ENCODE measurements at places on chromosomes 4 and X.
A peak's percentile ranks its signal among the peaks of the same experiment; 100 is the strongest.

DNA sequence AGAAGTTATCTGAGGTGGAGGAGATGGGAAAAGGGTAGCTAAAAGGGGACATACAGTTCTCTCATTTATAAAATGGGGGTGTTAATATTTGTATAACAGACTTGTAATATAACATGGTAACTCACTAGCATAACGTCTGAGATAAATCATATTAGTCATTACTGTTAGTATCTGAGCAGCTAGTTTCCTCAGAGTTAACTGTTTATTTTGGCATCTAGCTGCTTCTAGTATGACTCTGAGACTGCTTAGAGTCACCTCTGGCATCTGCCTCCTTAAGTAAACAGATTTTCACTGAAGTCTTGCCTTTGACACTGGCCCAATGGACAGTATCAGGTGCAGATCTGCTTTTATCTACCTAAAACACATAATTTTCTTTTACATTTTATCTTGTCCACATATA is 58.1 kb downstream of the SLC30A9 start:
- no peak for DNase-seq

GRCh38 chr4:10115271-10115796 is 1.3 kb downstream of the WDR1 start:
- DNase-seq, result no peak

GRCh38 chrX:50152456-50152855 is 48.4 kb downstream of the AKAP4 start:
- DNase-seq, result no peak

DNA sequence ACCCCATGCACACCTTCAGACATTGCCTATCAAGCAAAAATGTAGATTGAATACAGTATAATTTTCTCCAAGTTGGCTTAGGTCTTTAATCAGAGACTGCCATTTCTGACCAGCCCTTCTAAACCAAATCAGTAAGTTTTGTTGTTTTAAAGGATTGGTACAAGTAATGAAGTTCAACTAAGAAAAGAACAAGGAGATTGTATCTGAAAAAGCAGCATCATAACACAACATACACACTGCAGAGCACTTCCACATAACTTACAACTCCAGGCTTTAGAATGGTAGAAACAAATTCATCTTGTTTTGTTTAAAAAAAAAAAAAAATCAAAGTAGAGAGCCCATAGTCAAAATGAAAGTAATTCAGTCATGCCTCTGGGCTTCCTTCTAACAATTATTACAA is 16.1 kb upstream of the AMBN start:
- DNase-seq, result no peak

DNA sequence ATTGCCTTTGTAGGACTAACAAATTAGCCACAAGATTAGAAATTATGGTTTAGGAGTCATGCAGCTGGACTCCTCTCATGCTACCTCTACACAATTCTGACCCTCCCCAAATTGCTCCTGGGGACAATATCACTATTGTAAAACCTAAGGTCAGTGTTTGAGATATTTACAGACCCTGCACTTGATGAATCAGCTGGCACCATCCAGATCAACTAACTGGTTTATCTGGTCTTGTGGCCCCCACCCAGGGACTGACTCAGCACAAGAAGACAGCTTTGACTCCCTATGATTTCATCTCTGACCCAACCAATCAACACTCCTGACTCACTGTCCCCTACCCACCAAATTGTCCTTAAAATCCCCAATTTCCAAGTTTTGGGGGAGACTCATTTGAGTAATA is 192.4 kb downstream of the STPG2 start:
- DNase-seq, result no peak

GRCh38 chr4:146059865-146060264 is 115.7 kb upstream of the LSM6 start:
- DNase-seq, result no peak

DNA sequence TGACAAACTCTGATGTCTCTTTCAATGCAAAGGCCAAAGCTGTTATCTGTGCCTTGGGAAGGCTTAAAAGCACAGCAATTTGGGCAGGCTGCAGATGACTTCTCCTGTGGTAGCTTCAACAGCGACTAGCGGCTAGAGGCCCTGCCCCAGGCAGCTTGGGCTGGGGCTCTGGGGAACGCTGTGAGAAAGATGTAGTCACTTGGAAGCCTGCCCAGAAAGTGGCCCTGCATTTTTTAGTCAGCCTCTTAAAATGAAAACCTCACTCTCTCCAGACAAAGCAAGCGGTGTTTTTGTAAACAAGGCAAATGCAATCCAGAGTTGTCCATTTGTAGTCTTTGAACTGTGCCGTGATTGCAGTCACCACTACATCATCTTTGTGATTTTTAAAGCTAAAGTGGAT is 27.5 kb downstream of the PCYT1B start:
- no peak for DNase-seq

GRCh38 chrX:37677765-37678164 is 7.8 kb upstream of the XK start:
- DNase-seq, result no peak

DNA sequence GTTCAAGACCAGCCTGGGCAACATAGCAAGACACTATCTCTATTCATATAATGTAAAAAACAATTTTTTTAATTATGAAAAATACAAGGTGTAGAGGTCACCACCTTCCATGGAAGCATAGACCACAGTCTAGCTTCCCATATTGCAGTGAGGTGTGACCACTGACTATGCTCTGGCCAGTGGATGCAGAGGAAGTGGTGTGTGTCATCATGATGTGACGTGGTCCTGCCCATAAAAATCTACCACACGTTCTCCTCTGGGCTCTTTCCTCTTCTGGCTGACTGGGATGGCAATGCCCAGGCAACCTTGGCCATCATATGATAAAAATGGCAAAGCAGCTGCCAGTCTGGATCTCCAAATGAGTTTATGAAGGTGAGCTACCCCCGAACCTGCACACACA is 65.7 kb downstream of the RBM47 start:
- no peak for DNase-seq

DNA sequence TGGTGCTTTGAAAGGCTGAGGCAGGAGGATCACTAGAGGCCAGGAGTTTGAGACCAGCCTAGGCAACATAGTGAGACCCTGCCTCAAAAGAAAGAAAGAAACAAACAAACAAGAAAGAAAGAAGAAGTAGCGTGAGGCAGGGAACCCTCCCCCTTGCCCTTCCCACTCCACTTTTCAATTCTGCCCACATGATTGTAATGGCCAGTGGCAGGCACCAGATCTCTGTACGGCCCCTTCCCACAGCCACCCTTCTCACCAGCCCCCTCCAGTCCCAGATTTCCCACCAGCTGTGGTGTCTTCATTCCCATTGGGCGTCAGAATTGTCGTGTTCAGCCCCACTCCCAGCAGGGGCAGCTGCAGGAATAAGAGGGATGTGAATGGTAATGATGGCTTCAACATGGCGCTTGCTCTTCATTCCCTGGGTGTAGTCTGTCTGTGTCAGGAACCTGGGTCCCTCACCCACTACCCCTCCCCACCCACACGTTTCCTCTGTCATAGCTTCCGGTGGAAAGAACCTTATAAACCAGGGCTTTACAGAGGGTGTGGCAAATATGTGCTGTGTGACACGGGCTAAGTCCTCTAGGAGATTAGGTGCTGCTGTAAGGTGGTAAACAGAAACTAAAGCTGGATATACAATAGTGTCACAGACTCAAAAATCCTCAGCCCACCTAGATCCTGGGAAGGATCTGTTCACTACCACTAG is at the start of gene IL2RG:
Gene IL2RG, minus strand, starts transcription at position 437 of the 703 bp plus-strand sequence. Its CDS starts 38 bp downstream, at position 399.
- peak; percentile 74 for DNase-seq
